ENCODE measurements at places on chromosomes 16 and 17.
A peak's percentile ranks its signal among the peaks of the same experiment; 100 is the strongest.

GRCh38 chr17:81955756-81956544, 5.0 kb downstream of the NOTUM start:
- no peak for DNase-seq

DNA sequence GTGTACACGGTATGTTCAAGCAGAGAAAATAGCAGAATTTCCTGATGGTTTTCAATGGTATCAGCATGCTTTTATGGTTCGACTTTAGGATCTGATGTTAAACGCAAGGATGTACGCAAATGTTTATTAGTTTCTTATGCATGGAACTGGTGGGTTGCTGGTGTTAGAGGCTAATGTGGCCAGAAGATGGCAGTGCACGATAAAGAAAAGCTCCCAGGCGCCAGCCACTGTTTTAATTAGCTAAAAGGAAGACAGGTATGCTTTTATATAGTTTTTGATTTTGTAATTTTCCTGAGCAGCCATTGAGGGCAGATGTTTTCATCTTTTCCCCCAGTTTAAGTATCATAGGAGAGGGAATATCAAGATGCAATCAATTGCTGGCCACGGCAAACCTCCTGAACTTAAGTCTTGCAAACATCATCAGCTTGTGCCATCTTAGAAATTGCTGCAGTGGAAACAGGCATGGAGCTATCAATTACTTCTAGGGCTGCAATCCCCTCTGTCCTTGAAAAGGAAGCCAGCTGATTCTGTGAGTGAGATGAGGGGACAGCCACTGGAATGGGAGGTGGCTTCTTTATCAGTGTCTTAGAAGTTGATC, 648.5 kb upstream of the RBFOX1 start:
- peak; percentile 2 for DNase-seq

GRCh38 chr16:83676086-83676485, 131.7 kb upstream of the HSBP1 start:
- no peak for DNase-seq

DNA sequence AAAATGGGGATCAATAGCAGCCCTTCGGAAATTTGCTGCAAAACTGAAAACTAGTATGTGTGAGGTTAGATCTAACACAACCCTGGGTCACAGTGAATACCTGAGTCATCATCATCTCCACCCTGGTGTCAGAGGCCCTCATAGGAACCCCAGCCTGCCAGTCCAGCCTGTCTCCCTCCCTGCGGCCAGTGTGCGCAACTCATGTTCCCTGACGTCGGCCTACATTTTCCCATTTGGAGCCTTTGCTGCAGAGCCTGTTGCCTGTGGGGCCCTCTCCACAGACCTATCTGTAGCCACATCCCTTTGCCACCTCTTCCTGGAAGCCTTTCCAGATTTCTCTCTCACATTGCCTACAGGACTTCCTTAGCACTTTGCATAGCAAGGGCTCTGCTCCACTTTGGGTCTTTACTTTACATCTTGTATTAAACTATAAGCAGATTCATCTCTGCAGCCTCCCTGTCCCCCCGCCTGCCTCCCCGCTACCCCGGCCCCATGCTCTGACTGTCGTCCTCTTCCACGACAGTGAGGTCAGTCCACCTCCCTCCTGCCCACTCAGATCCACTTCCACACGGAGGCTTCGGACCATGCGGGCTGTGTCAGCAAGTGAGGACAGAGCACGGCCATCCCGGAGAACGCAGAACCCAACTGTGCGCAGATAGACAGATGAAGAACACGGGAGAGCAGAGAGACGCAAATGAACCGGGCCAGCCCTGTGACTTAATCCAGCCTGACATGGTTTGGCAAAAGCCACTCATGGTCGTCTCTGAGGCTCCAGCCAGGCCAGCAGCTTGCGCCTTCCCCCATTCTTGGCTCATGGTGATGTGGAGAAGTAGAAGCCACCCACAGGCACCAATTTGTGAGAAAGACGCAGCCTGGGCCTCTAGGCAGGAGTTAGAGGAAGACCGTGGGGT, 31.0 kb downstream of the NGFR start:
- no peak for DNase-seq

GRCh38 chr16:74773446-74774222, 986 bp downstream of the FA2H start:
- DNase-seq, result no peak

DNA sequence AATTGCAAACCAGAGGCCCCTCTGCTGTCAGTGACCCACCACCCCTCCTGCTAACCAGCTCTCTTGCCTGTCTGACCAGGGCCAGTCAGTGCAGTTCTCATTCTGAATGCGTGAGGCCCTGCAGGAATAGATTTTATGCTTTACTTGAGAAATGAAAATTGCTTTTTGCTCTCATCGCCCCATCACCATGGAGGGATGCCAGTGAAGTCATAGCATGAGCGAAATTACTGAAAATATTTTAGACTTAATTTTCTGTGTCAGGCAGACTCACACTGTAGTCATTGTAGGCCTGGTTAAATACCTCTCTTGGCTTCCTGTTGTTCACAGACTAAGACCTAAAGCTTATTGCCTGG, 490.5 kb upstream of the CDH5 start:
- DNase-seq, result no peak

DNA sequence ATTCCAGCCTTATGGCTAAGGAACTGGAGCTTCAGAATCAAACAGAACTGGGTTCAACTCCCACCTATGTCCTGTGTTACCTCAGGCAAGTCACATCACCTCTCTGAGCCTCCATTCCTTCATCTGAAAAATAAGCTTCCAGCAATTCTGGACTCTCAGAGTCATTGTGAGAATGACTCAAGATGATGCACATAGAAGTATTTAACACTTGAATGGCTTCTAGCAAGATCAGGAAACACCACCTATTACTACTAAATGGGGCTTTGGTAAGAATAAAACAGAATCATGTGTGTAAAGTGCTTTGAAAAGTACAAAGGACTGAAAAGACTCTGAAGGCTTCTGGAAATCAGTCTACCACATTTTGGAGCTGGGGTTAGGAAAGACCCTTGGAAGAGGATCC, 30.8 kb upstream of the CALB2 start:
- DNase-seq, result no peak

- no peak for DNase-seq
Observed at GRCh38 chr17:80290156-80290555, 29.5 kb downstream of the RNF213 start.

GRCh38 chr16:89873109-89873971, at the start of gene TCF25:
Gene TCF25, plus strand, starts transcription at chr16:89873592. Its CDS starts 76 bp downstream, at chr16:89873668.
- peak; percentile 32 for DNase-seq

DNA sequence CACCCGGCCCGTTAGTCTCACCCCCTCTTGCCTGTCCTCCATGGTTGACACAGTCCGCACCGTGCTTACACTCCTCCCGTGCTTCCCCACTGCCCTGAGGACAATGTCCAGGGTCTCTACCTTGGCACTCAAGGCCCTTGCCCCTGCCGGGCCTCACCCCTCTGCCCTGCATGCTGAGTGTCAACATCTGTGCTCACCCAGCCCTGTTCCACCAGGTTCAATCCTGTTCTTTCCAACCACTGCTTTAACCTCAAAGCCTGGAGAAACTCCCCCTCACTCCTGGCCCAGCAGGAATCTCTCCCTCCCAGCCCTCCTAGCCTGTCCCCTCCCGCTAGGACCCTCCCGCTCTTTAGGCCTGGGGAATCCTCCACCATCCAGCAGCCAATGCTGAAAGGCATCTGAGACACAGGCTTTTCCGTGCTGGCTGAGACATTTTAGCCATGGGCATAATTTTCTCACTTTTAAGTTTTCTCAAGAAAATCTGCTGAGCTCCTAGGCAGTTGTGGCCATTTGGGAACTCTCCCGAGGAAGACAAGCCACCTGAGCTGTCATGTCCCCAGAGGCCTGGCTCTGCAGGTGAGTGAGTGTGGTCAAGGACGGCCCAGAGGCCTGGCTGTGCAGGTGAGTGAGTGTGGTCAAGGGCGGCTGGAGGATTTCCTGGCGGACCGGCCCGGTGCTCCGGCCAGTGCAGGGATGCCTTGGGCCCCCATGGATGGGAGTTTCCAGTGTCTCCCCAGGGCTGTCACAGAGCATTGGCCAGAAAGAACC, 10.8 kb upstream of the P2RX1 start:
- no peak for DNase-seq

GRCh38 chr16:19835196-19835595, 49.5 kb downstream of the GPRC5B start:
- DNase-seq, result no peak
